Activated T-cell treated with anti-CD3 and anti-CD28 coated beads, Interleukin-2, amount 50 U/mL, for 72 hours (primary cell): ENCODE measurements at places on chromosomes 4 and X. TPM values are rescaled to one million over a fixed set of nuclear protein-coding genes. Genes with fewer than 3 reads are reported as not detected.

- no peak for DNase-seq
Measured at GRCh38 chr4:72629540-72629939, 60.5 kb upstream of the ADAMTS3 start.

- no peak for DNase-seq
Measured at GRCh38 chr4:112416464-112416863, 99.5 kb downstream of the NEUROG2 start.

DNA sequence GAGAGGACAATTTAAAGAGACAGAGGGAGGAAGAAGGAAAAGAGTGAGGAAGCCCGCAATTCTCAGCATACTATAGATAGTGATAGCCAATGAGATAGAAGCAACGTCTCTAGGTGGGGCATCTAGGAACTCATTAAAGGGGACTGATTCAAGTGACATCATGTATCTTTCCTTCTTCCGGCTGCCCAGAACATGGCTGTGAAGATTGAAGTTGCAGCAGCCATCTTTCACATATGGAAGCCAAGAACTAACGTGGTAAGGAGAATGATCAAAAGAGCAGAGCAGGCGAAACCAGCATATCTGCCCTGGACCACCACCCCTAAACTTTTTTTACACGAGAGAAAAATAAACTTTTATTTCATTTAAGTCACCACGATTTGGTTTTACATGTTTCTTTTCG, 133.8 kb downstream of the DDX53 start:
- no peak for DNase-seq

GRCh38 chrX:13499736-13500135, 69.7 kb upstream of the EGFL6 start:
- DNase-seq = no peak

DNA sequence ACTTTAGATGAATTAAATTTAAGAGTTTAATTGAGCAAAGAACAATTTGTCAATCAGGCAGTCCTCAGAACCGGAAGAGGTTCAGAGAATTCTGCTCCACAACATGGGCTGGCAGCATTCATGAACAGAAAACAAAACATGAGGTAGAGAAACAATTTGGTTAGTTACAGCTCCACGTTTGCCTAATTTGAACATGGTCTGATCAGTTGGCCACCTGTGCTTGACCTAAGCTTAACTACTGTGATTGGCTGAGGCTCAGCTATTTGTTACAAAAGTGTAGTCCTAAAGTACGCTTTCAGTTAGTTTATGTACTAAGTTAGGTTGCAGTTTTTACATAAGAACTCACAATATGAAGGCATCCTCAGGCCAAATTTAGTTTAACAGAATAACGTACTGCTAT, 258.6 kb downstream of the ADAM29 start:
- DNase-seq = no peak

Gene ODAM
- not detected for total RNA-seq

GRCh38 chrX:136674270-136674985, 26.5 kb downstream of the CD40LG start:
- no peak for DNase-seq

Gene EPGN
- 0.43 TPM for total RNA-seq

DNA sequence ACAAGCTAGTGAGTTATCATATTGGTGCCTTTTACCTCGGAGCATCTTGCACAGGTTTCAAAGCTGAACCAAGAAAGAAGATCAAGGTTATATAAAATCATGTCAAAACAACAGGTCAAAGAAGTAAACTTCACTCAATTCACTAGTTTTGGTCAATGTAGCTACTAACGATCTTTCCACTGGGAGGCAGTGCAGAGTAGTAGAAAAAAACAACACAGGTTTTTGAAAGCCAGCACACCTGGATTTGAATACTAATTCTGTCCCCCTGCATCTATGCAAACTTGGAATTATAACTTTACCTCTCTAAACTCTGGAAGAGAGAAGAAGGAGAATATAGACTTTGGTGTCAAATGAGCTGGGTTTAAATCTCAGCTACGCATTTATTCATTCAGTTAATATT, 266.1 kb downstream of the GRIA3 start:
- DNase-seq = no peak

GRCh38 chr4:4680758-4681157, 138.9 kb upstream of the STX18 start:
- DNase-seq = no peak

DNA sequence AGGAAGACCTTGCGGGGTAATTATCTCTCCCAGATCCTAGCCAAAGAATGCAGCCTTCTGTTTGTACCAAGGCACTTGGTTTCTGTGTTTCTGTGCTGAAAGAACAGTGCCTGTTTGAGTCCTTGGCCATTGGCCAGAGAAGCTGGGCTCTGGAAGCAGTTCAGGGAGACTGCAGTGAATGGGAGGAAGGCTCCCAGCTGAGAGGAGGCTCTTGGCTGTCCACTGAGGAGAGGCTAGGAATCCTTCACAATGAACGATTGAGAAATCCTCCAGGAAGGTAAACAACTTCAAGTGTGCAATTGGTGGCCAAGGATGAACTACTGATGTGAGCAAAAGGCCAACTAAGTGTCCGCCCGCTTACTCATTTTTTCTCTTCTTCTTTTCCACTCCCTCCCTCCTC, 61.3 kb downstream of the HS3ST1 start:
- DNase-seq = no peak

- DNase-seq = no peak
Measured at GRCh38 chr4:165199722-165200121, 7.6 kb upstream of the KLHL2 start.

Gene FGF13
- total RNA-seq = not detected
